ENCODE measurements at places on chromosomes 3 and 15.
A peak's percentile ranks its signal among the peaks of the same experiment; 100 is the strongest.

DNA sequence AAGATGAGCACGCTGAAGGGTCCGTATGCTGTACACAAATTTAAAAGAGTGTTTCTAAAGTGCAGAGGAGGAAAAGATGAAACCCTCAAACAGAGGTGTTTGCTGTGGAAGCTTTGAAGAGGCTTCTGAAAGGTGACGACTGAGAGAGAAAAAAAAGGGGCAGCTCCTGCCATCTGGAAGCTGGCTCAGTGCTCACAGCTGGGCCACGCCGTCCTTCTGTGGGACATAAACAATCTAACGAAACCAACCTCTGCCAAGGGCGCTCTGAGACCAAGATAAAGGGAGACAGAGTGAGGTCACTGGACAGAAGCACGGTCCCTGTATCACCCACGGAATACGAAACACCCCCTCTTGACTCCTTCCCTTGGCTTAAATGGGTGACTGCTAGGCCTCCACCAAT lies 96.3 kb upstream of the SLC6A6 start:
- no peak for DNase-seq

- no peak for DNase-seq
Observed at GRCh38 chr3:136955813-136956212, 2.0 kb upstream of the IL20RB start.

DNA sequence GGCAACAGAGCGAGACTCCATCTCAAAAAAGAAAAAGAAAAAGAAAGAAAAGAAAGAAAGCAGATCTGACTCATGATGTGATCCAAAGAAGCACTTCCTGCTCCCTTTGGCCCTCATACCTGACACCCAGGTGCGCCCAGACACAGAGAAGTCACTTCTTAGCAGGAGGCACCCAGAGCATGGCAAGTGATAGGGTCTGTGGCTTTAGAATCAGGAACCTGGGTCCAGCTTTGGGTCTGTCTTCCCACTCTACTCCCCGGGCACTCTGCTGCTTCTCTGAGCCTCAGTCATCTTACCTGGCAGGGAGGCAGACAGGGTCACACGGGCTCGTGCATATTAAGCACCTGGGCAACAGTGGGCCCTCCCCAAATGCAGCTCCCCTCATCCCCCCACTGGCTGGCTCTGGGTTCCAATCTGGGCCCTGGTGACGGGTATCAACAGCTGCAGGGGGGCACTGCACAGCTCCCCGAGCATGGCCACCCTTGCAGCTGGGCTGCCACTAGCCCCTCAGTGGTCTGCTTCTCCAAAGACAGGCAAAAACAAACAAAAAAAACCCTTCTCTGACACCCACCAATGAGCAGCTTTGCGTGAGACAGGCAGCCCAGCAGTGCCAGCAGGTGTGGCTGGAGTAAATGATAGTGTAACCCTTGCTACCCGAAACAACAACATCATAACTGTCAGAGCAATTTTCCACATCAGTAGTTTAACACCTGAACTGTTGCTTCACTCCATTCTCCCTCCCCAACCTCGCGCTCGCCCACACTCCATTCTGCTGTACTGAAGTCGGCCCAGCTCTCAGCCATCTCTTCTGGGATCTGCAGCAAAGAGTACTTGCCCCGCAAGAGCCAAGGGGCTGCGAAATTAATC lies 99.8 kb downstream of the MEGF11 start:
- DNase-seq, result no peak

GRCh38 chr3:135215516-135215915 lies 420.5 kb downstream of the EPHB1 start:
- no peak for DNase-seq

DNA sequence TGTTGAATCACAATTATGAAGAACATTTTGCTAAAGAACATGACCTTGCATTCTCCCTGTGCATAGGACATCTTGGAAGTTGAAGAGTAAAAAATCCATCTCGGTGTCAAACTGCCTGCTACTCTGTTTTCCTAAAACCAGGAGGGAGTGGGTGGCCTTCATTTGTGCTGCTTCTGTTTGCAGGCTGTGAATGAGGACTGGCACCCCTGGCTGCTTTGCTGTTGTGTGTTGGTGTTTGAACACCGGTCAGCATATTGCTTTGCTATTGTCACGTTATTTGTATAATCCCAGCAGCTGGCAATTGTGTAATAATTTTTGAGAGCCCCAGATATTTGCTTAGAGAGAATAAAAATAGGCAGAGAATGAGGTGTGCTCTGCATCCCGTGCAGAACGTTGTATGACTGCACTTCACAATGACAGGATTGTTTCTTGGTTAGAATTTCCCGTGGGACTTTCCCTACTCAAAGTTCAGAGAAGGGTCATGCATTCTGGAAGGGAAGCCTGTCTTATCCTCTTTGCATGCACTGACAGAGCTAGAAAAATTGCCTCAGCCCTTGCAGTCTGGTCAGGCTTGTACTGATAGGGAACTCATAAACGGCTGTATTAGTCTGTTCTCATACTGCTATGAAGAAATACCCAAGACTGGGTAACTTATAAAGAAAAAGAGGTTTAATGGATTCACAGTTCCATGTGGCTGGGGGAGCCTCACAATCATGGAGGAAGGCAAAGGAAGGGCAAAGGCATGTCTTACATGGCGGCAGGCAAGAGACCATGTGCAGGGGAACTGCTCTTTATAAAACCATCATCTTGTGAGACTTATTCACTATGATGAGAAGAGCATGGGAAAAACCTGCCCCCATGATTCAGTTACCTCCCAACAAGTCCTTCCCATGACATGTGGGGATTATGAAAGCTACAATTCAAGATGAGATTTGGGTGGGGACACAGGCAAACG lies 16.3 kb downstream of the SV2B start:
- peak; percentile 34 for DNase-seq

DNA sequence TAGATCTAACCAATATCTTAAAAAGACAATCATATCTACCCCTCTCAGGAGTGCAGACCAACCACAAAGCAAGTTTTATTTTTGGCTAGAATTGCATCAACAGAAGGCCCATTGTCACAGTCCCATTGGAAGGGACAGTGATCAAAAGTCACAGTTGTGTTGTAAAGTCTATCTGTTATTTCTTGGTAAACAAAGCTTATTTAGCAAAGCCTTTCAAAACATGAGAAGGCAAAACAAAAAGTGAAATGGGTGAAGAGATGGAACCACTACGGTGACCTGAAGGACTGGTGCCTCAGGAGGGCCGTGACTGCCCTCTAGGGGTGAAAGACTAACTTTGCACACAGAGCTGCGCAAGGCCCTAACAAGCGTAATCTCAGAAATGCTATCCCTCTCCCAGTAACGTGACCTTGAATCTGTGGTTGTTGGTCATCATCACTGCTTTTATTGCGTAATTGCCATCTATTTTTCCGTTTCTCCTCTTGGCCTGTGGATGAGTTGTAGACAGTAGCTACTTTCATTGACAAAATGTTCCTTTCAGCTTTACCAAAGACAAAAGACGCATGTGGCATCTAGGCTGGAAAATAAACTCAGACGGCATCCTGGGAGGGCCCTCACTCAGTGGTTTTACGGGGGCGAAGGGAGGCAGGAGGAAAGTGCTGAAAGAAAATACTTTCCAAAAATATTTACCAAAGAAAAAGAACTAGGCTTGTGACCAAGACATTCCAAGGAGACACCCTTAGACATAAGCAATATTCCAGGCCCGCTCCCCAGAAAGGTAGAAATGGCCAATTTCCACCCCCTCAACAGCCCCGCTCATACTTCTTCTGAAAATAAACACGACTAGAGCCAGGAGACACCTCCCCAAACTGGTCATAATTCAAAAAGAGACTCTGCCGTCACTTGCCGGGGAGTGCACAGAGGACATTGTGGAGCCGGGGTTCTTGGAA lies 79.4 kb downstream of the FRMD4B start:
- DNase-seq, result peak; percentile 31

DNA sequence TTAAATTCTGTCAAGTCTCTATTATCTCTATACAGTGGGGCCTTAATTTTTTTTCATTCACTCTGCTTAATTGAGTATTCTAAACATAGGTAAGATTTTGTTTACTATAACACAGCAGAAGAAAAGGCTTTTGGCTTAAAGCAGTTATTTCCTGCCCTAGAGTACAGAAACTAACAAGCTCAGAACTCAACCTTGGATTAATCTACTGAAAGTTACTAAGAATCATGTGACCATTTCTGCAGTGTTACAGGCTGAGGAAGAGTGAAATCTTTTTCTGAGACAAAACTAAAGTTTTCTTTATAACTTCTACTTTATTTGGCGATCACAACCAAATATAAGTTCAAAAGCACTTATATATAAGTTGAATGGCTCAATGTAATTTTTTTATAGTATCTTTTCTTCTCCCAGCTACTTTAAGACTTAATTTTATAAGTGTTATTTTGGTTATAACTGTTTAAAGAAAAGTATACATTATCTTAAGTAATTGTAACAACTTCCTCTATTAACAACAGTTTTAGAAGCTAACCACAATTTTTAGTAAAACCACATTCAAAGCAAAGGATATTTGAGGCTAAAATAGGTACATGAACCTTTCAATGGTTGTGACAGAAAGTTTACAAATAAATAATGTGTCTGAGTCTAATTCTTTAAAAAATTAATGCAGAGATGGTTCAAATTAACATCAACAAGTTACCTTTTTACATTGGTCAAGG lies 240.6 kb upstream of the NAALADL2 start:
- DNase-seq, result no peak
